ENCODE measurements at places on chromosomes 6 and 20.
A peak's percentile ranks its signal among the peaks of the same experiment; 100 is the strongest.

- no peak for DNase-seq
Measured at GRCh38 chr6:111606620-111607115, 990 bp upstream of the TRAF3IP2 start.

GRCh38 chr20:37218976-37219375 is 39.6 kb upstream of the MROH8 start:
- DNase-seq, result no peak

DNA sequence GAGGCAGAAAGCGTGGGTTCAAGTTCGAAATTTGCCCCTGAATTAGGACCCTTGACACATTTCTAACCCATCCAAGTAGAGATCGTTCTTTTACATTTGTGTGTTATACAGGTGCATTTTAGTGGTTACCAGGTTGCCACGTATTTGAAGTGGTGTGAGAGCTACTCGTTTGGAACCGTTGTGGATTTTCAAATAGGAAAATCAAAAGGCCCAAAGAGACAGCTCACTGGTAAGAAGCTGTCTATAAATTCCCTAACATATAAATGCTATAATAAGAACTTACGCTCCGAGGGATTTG is 1.6 kb upstream of the REV3L start:
- no peak for DNase-seq

DNA sequence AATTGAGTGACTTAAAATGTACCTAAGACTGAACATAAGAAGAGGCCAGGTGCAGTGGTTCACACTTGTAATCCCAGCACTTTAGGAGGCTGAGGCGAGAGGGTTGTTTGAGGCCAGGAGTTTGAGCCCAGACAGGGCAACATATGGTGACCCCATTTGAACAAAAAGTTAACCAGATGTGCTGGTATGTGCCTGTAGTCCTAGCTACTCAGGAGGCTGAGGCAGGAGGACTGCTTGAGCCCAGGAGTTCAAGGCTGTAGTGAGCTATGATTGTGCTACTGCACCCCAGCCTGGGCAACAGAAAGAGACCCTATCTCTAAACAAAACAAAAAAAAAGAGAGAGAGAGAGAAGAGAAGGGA is 10.1 kb upstream of the PAQR8 start:
- no peak for DNase-seq

- DNase-seq, result no peak
Measured at GRCh38 chr6:20583444-20583800, 49.2 kb downstream of the CDKAL1 start.

- no peak for DNase-seq
Measured at GRCh38 chr20:32199006-32199405, 8.5 kb downstream of the PLAGL2 start.

DNA sequence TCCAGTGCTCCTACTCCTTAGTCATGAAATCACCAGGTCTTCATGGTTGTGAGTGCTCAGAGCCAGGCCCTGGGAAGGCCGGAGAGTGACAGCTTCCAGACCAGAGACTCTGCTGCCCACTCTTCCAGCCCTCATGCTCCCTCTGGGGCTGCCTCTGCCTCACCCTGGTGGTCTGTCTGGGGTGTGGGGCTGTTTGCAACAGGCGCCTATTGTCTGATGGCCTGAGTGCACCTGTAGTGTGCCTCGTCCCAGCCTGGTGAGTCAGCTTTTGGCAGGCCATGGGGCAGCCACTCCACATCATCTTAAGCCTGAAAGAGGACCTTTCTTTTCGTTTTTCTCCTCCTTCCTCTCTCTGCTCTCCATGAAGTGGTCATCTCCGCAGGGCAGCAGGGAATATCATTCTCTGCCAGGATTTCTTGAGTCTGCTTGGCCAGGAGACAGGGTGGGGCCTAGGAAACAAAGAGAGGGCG is 173.8 kb downstream of the VEGFA start:
- no peak for DNase-seq

DNA sequence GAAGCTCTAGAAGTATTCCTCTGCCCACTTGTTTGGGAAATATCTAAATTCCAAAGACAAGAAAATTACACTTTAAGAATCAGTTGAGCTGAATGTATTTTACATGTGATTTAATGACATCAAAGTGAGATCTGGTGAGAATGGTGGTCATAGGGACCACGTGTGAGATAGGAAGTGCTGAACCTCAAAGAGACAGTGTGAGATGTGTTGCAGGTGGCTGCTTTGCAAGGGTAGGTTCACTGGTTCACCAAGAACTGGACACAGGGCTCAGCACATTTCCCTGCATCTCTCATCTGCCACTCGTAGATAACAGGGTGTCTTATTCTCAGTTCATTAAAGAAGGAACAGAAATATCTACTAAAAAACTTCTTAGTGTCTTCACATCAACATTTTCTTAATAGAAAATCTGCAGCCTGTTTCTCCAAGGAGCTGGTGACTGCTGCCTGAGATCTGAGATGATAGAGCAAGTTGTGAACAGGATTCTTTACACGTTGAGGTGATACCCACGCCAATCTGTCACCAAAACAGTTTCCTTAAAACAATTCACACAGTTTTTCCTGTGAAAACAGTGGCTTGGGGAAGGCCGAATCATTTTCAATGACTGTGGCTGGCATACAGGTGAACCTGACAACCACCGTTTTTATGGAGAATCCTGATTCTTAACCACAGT is 7.2 kb downstream of the CCR6 start:
- no peak for DNase-seq

DNA sequence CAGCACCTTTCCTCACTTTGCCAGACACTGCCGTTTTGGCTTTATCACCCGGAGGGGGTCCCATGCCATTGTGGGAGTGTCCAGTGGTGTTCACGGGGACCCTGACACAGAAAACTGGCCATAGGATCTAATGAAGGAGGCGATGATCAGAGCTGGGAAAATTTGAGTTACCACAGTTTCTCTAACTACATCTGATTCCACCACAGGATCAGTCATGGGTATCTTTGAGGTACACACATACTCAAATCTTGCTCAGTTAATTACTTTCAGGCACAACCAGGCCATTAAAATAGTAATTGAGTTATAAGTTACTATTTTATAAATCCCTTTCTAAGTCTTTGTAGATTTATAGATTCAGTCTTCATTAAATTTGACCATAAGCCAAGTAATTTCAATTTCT is 215.1 kb downstream of the PRL start:
- DNase-seq, result no peak

GRCh38 chr20:57482796-57483195 is 42.1 kb downstream of the CTCFL start:
- DNase-seq, result no peak

- no peak for DNase-seq
Measured at GRCh38 chr6:22613051-22613450, 43.7 kb downstream of the HDGFL1 start.

DNA sequence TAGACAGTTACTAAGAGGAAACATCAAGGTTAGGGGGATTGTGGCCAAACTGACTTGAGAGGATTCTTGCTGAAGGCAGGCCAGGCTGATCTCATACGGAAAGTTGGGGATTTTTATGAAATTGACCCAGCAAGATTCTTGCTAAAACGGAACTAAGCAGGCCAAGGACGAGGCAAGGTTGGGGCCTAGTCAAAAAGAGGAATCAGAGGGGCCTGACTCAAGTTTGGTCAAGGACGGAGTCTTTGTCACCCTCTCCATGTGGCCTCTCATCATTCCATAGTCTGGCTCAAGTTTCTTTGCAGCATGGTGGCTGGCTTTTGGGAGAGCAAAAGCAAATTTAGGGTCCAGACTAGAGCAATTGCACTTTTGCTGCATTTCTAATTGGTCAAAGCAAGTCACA is 7.9 kb upstream of the HECA start:
- no peak for DNase-seq

GRCh38 chr20:24494460-24494920 is 25.1 kb downstream of the SYNDIG1 start:
- no peak for DNase-seq

DNA sequence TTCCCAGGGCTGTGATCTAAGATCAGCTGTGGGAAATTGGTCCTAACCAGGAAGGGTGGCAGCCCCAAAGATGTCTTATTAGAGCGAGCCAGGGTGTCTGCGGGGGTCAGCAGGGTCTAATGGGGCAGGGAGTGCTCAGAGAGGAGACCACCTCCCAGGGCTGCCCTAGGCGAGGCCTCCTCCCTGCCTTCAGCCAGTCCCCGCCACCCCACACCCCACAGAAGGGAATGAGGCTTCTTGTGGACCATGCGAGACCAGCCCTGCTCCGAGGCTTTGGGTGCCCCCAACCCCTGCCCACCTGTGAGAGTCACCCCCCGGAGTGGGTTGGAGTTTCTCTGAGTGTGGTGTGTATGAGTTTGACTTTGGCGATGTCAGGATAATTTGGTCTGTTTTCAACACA is 37.8 kb downstream of the SYNJ2 start:
- DNase-seq, result no peak

DNA sequence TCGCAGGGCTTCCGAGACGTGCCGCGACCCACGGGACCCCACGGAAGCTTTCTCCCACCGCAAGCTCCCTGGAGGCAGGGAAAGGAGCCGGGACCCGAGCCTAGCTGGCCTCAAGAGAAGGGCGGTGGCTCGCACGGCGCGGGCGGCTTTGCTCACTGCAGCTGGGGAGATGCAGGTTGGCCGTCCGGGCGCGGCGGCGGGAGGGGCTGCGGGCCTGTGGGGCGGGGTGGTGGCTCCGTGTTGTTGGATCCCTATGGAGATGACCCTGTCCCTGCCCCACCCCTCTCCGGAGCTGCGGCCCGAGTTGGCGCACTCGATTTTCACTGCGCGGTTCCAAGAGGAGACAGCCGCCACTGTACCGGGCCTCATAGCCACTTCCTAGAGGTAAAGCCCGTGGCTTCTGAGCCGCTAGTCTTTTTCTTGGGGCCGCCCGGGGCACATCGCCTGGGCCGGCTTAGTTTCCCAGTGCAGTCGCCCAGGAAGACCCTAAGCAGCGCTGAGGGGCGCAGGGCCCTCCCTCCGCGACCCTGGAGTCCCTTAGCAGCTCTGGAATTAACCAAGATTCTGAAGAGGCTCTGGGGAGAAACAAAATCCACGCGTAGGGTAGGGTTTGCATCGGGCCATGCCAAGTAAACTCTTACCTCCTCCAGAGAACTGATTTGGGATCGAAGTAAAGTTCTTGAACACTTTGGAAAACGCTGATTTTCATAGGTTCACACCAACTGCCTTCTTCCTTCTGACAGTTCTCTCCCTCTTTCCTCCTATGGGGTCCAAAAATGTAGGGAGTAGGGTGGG is at the start of gene ECT2L:
TSS of gene ECT2L (plus strand) at position 279 of the 795 bp plus-strand sequence. CDS start 17,188 bp downstream, outside the sequence.
- DNase-seq, result no peak

GRCh38 chr6:170012037-170012330 is 260.6 kb downstream of the ERMARD start:
- DNase-seq, result no peak

GRCh38 chr20:50592282-50593004 is 82.3 kb downstream of the PTPN1 start:
- no peak for DNase-seq

DNA sequence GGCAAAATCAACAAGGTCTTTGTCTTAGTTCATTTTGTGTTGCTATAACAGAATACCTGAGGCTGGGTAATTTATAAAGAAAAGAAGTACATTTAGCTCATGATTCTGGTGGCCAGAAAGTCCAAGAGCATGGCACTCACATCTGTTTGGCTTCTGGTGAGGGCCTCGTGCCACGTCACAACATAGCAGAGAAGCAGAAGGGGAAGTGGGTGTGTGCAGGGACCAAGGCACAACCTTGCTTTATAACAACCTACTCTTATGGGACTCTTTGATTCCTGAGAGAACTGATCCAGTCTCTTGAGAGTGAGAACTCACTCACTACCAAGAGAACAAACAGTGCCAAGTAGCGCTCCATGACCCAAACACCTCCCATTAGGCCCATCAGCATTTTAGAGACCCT is 25.4 kb downstream of the GABRR2 start:
- no peak for DNase-seq

GRCh38 chr6:107264357-107264840 is 149.1 kb upstream of the BEND3 start:
- DNase-seq, result peak; percentile 35

- no peak for DNase-seq
Measured at GRCh38 chr20:34389206-34389953, 26.3 kb downstream of the ITCH start.

DNA sequence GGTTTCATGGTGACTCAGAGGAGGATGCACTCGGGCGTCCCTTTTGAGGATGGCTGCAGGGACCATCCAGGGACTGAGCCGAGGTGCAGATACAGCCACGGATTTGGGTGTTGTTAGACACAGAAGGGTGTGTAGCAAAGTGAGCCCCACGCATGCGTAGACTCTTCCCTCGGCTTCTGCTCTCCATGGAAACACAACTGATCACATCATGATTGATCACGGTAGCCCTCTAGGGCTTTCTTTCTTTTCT is 606 bp upstream of the ULBP1 start:
- peak; percentile 76 for DNase-seq

GRCh38 chr6:40916845-40917244 is 122.2 kb downstream of the UNC5CL start:
- DNase-seq, result no peak

DNA sequence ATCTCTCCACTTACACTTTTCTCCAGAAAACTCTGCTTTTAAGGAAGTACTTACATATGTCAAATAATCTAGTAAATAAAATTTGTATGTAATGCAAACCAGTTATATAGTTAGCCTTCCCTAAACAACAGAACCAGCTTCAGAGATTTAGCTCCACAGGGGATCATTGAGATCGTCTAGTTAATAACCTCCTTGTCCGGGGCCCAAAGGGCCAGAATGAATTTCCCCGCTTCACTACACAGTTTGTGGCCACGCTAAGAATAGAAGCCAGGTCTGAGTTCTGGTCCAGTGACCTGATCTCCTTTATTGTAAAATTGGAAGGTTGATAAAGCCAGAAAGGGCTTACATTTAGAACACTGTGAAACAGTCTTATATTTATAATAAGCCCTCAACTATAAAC is 245.2 kb downstream of the TPBG start:
- no peak for DNase-seq

GRCh38 chr20:10679269-10679668 is 5.5 kb upstream of the JAG1 start:
- DNase-seq, result no peak

GRCh38 chr6:72374857-72375256 is 247.0 kb upstream of the KCNQ5 start:
- no peak for DNase-seq

GRCh38 chr6:138005846-138006245 is 101.4 kb downstream of the PERP start:
- DNase-seq, result no peak

DNA sequence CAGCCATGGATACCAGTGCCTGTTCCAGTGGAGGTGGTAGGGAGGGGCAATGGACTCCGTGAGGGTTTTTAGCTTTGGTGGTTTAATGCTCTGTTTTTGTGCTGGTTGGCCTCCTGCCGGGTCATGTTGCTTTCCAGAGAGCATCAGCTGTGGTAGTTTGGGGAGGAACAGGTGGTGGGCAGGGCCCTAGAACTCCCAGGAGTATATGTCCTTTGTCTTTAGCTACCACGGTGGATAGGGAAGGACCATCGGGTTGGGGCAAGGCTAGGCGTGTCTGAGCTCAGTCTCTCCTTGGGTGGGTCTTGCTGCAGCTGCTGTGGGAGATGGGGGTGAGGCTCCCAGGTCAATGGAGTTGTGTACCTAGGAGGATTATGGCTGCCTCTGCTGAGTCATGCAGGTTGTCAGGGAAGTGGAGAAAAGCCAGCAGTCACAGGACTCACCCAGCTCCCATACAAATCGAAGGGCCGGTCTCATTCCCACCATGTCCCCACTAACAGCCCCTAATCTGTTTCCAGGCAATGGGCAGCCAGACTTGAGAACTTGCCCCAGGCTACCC is 38.9 kb downstream of the MRAP2 start:
- no peak for DNase-seq
